CD4-positive, alpha-beta T cell treated with Interferon gamma for 1 hour (primary cell): ENCODE measurements at places on chromosomes 6 and 20.

DNA sequence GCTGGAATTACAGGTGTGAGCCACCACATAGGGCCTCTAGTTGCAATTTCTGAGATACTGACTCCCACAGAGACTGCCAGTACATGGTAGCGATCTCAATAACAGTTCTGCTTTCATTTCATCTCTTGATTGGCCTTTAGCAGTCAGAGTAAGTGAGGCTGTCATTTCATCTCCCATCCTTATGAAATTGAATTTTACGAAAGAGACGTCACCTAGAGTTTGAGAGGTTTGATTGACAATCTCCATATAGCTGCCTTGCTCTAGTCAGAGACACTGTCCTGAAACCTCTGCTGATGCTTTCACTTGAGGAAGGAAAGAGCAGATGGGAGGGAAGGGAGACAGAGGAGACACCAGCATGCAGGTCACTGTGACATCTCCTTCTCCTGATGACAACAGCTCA lies 466.1 kb downstream of the NKAIN2 start:
- DNase-seq, result no peak

- peak; percentile 64 for DNase-seq
These were observed 198.8 kb upstream of the PREP start for GRCh38 chr6:105601541-105602236.

DNA sequence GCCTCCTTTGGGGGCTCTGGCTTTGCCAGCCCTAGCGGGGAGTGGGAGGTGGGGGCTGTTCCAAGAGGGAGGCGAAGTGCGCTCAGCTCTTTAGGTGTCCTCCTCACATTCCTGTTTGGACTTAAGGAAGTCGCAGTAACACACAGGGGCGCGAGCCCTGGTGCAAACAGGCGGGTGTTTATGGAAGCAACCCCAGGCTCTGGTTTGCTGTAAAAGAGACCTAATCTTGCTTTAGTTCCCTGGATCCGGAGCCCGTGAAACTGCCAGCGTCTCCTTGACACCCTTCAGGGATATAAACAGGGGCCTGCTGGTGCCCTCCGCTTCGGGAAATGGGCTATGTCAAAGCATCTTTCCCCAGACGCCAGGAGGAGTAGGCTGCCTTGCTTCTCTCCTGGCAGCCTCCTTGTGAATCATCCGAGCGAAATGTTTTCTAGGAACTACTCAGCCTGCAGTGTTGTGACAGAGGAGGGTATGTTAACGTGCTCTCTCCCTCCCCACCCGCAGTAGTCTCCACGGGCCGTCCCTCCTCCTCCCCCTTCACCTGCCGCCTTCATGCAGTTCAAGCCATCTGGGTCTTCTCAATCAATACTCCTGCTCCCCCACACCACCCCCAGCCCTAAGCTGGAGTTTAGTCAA lies 168.0 kb upstream of the LRFN2 start:
- DNase-seq, result no peak

GRCh38 chr6:131059486-131059885 lies 3.6 kb downstream of the EPB41L2 start:
- no peak for DNase-seq

DNA sequence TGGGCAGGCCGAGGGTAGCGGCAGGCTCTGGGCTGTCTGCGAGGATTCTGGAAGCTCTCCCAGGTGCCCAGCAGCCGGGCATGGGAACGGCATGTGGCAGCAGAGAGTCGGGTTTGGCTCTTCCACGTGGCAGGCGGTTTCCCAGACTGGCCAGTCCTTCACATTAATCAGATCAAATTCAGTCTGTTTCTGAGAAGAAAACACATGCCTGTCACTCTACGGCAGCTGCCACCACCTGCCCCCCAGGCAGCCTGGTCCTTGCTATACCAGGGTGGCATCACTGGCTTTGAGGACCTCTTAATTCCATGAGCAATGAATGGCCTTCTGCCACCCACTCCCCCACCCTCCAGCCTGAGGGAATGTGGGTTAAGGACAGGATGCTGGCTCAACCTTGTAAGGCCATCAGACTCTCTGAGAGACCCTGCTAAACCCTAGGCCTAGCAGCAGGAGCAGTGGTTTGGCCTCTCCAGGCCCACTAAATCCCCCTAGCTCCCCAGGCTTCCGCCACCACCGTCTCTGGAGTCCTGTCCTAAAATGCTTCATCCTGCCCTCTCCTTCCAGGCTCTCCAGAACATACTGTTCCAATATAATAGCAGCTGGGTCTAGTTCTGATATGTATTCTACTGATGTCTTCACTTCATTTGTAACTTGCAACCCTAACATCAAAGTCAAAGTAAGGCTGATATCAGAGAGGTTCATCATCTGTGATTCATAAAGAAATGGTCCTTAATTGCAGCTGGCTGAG lies 47.8 kb downstream of the PLCG1 start:
- DNase-seq, result no peak

DNA sequence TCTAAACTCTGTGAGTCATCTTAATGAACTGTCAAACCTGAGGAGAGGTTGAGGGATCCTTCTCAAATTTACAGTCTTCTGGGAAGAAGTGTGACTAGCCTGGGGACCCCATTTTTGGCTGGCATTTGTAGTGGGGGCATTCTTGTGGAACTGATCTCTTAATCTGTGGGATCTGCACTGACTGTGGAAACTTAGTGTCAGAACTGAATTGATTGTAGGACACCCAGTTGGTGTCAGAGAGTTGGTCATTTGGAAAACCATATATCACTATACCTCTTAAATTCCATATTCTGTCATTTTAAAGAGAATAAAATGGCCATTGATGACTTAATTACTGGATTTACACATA lies 48.3 kb downstream of the LAMA4 start:
- no peak for DNase-seq

DNA sequence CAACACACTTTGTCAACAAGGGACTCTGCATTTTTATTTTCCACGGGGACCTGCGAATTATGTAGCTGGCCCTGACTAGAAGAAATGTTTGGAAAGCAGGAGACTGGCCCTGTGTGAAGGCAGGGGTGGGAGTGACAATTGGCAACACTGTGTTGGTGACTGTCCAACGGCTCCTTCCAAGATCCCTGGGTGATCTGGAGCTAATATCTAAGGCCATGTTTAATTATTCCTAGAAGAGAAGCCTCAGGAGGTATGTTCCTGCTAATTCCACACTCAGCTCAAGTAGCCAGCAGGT lies 13.7 kb downstream of the SLC22A23 start:
- no peak for DNase-seq

GRCh38 chr6:44858998-44859397 lies 469.1 kb upstream of the RUNX2 start:
- no peak for DNase-seq

DNA sequence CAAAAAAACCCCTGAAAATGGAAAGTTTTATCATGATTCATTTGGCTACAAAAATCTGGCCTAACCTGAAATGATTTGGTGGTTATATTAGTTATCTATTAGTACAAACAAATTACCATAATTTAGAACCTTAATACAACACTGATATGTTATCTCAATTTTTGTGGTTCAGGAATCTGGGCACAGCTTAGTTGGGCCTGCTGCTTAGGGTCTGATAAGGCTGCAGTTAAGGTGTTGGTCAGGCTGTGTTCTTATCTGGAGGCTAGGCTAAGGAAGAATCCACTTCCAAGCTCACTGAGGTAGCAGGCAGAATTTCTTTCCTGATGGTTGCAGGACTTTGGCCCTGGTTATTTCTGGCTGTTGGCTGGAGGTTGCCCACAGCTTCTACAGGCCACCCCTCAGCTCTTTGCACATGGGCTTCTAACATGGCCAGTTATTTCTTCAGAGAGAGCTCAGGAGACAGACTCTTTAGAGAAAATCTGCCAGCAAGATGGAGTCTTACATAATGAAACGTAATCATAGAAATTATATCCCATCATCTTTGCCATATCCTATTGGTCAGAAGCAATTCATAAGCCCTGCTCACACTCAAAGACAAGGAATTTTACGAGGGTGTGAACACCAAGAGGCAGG lies 11.4 kb downstream of the TRIM38 start:
- DNase-seq, result no peak

GRCh38 chr6:80163754-80164187 lies 57.3 kb downstream of the BCKDHB start:
- no peak for DNase-seq
